ENCODE measurements at places on chromosomes 13 and 19.

GRCh38 chr19:52786078-52786463, 520 bp downstream of the ZNF600 start:
- no peak for DNase-seq

DNA sequence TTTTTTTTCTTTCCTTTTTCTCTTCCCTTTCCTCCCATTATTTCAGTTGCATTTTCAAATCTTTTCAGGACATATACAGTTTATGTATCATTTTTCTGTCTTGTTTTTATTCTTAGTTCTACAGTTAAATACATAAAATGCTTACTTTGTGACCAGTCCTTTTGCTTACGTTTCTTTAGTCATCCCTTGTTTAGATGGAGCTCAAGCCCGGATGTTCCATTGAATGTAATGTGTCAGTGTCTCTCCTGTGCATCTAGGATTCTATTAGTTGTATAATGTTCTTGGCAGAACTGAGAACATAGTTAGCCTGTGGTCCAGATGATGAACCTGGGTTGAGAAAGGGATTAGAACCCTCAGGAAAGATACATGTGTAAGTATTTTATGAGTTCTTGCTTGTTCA, 17.8 kb downstream of the WASF3 start:
- no peak for DNase-seq

DNA sequence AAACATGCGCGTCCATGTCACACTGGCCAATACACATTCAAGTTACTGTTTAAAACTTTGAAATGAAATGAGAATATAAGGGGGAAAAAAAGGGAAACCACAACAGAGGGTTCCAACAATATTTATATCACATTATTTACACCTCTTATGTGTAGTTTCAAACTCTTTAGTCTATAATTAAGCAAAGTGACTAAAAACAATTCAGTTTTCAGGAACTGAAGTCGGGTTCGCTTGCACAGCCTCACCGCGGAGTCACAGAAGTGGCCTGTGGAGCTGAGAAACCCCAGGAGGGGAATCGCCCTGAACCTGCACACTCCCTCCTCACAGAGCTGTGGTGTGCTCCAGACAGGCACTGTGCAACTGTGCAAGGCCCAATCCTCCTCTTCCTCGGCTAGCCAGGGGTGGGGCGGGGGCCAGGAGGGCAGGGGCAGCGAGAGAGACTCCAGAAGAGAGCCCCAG, 75.9 kb downstream of the STK24 start:
- no peak for DNase-seq

- DNase-seq = peak; percentile 48
Measured at GRCh38 chr19:45446295-45446694, 21.5 kb upstream of the FOSB start.

DNA sequence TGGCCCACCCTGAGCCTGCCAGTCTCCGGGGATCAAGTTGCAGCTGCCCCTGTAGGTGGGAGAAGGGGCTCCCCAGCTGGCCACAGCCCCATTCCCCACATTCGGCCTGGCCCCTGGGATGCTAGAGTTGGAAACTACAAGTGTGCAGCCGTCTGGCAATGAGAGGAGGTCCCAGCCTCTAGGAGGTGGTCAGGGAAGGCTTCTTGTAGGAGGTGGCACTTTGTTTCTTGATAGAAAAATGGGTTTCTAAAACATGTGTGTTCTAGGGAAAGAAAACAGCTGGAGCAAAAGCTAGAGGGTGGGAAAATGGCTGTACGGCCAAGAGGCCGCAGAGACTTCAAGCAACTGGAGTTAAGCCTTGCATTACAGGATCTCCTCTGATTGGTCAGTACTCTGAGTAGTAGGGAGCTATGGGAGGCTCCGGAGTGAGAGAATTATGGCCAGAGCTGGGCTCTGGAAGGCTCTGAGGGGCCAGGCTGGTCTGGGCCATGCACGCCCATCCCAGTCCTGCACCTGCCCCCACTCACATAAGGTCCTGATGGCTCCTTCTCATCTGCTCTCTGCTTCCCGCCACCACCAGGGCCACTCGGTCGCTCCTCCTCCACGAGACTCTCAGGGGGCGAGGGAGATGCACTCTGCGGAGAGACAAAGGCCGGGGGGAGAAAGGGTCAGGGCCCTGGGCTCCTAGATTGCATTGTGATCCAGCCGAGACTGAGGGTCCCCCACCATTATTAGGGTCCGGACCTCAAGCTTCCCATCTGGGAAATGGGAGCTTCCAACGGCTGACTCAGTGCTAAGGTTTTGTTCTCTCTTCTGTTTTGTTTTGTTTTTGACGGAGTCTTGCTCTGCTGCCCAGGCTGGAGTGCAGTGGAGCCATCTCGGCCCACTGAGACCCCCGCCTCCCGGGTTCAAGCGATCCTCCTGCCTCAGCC, 13.7 kb downstream of the TLE2 start:
- no peak for DNase-seq

DNA sequence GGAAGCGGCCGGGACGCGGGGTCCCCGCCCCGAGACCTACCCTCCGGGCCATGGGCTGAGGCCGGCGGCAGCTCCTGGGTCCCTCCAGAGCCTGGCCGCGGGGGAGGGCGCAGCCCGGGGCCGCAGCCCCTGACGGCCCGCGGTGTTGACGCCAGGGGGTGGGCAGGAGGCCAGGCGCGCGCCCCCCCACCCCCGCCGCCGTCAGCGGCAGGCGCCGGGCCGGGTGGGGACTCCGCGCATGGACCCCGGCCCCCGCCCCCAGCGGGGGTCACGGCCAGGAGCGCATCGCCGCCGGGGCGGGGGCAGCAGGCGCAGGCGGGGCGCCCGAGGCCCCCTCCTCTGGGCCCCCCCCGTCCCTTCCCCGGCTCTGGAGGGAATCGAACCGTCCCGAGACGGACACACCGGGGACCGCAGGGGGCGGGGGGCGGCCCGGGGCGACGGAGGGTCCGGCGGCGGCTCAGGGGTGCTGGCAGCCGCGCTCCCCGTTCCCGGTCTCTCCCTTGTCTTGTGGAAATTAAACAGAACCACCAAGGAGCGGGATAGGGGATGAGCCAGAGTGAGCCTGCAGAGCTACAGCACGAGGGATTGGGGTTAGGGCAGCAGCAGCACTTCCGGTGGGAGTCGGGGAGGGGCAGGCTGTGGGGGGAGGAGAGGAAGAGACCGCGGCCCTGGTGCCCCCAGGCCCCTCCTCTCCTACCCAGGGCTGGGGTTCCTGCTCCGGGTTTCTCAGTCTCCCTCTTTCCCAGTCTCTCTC, at the start of gene MEIS3:
TSS of gene MEIS3 (minus strand) at position 498 of the 754 bp plus-strand sequence. CDS start at position 52, 446 bp downstream.
- DNase-seq = no peak

DNA sequence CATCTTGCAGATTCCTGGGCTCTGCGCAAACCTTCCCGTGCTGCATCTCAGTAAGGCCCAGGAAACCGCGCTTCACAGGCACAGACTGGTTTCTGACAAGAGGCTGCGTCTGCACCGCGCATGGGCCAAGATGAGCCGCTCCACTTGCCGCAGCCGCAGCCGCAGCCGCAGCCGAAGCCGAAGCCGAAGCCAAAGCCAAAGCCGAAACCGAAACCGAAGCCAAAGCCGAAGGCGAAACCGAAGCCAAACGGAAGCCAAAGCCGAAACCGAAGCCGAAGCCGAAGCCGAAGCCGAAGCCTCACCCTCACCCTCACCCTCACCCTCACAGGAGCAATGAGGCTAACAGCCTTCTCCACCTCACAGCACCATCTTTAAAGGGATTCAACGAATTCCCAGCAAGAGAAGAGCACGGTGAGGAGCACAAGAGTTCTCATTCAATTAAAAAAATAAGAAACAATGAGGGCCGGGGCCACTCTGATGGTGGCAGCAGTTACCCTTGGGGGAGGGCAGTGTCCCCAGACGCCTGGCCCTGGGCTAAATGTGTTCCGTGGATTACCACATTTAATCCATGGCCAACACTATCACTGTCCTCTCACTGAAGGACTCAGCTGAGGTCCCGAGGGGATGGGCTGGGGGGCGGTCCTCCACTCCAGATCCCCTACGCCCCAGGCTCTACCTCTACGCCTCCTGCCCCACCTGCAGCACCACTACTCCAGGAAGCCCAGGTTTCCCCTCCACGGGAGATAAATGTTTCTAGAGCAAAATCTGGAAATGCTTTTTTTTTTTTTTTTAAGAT, 29.1 kb downstream of the ZNF787 start:
- no peak for DNase-seq

- no peak for DNase-seq
Measured at GRCh38 chr13:76730220-76730619, 156.0 kb downstream of the KCTD12 start.

DNA sequence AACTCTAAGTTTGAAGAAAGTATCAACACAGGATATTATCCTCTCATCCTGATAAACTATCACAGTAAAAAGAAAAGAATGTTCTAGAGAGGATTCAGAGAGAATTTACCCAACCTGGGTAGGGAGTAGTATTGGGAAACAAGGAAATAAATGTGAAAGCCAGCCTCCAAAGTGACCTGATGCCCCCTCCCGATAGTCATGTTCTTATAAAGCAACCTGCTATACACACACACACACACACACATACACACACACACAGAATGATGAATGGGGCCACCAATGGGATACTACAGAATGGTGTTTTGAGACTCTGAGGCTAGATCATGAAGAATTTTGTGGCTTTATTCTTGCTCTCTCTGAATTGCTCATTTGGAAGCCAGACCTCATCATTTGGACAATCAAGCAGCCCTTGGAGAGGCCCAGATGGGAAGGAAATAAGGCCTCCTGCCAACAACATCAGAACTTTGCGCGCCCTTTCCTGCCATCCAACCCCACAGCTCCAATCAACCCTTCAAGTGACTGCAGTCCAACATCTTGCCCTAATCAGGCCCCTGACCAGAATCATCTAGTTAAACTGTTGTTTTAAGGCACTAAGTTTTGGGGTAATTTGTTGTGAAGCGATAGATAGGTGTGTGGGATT, 807.9 kb upstream of the ARGLU1 start:
- DNase-seq = peak; percentile 10

DNA sequence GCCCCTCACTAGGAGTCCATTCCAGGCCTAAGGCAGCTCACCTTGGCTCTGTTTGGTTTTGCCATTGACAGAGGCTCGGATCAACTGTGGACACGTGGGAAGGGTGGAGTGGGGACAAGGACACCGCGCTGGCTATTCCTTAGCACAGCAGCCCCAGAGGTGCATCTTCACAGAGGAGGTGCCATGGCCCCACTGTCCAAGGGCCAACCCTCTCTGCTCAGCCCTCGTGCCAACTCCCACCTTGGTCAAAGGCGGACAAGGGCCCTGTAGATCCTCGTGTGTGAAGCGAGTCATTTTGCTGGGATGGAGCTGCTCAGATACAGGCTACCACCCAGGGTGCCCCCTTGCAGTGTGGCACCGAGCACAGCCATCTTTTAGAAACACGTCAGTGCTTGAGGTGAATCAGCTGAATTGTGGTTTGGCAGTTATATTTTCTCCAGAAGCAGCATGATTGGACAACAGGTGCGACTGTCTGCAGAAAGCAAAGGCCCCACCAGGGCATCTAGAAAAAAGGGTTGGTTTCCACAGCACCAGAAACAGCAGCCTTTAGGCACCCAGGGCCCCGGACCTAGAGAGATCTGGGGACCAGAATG, 192.1 kb upstream of the GPR12 start:
- DNase-seq = no peak

- peak; percentile 99 for DNase-seq
Measured at GRCh38 chr19:18364826-18365528, 21.0 kb upstream of the GDF15 start.

- peak; percentile 82 for DNase-seq
Measured at GRCh38 chr13:27276188-27276587, 5.6 kb downstream of the RASL11A start.

DNA sequence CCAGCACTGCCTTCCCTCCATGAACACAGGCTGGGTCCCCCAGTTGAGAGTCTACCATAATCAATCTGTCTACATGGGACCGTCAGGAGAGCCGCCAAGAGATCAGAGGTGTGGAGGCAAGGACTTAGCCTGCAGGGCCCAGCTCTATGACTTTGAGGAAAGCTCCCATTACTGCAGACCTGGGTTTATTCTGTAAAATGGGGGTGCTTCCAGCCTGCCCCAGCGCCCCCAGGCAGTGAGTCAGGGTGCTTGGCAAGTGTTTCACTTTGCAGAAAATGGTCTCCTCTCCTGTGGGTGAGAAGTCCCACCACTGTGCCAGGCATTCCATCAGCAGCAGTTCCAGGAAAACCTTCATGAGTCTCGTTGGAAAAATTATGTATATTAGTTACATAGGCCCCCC, 75.5 kb upstream of the VSTM2B start:
- no peak for DNase-seq

- DNase-seq = peak; percentile 37
Measured at GRCh38 chr13:36979361-36980050, 19.6 kb downstream of the ALG5 start.

DNA sequence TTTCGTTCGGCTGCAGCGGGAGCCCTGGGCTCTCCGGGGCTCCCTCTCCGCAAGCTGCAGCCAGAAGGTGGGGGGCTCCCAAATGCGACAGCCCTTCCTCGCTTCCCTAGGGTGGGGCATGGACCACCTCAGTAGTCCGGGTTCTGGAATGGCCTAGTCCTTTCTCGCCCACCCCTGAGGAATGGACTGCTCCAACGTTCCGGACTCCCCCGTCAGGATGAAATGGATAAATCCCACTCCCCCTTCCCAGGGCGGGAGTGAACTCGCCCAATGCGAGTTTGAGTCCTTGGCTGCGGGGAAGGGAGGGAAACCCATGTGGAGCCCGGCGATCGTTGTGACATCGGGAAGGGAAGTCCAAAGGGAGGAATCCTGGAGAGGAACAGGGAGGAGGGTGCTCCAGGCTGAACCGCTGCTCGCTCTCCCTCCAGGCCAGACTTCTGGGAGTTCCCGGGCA, 5.5 kb downstream of the HRC start:
- DNase-seq = peak; percentile 83

DNA sequence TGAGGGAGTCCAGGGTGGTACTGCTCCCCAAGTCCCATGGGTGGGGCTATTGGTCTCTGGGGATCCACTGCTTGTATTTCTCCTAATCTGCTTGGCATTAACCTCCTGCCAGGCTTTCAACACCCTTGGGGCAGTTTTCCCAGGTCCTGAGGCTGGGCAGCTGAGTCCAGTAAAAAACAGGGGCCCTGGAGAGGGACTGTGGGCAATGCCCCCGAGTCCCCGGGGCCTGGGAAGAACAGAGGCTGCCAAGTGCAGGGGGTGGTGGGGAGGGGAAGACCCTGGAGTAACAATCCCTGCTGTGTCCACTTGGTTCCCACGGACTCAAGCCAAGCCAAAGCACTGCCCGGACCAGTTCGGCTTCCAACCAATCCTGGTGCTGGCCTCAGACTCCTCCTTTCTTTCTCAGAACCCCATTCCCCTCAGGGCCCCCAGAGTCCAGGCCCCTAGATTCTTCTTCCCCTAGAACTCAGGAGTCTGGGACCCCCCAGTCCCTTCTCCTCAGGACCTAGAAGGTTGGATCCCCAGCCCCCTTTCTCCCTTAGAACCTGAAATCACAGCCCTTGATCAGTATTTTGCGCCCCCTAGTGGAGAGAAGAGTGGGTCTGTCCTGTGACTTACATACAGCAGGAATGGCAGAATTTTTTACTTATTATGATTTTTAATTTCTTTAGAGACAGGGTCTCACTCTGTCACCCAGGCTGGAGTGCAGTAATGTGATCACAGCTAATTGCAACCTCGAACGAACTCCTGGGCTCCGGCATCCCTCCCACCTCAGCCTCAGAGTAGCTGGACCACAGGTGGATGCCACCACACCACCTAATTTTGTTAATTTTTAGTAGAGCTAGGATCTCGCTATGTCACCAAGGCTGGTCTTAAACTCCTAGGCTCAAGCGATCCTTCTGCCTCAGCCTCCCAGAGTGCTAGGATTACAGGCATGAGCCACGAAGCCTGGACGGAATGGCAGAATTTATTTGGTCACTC, 3.7 kb upstream of the CLPTM1 start:
- peak; percentile 78 for DNase-seq

GRCh38 chr13:91467236-91467635, 68.8 kb downstream of the GPC5 start:
- DNase-seq = no peak
